CD4-positive, CD25-positive, alpha-beta regulatory T cell (primary cell): ENCODE measurements at places on chromosomes 16 and 17. TPM values are rescaled to one million over a fixed set of nuclear protein-coding genes. Genes with fewer than 3 reads are reported as not detected.

- DNase-seq, result no peak
Observed at GRCh38 chr16:11329071-11329491, 16.2 kb upstream of the RMI2 start.

PRCD gene
- not detected for total RNA-seq

SLC52A1 gene
- total RNA-seq, result 0.22 TPM

GRCh38 chr17:44830359-44831288, 537 bp upstream of the GJC1 start:
- no peak for DNase-seq

DNA sequence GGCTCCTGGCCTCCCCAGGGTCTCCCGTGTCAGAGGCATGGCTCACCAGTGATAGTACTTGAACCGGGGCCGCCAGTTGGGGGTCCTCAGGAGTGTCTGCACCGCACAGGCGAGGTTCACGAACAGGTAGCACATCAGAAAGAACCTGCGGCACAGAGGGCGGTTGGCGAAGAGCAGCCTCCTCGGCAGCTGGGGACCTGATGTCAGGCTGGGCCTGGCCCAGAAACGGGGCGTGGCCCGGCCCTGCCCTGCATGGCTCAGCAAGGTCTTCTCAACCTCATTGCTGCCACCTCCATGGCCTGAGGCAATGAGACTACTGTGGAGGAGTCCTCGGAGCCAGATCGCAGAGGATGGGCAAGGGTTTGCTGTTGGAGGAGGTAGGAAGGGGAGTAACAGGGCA, 4.1 kb upstream of the LCAT start:
- DNase-seq, result no peak

DNA sequence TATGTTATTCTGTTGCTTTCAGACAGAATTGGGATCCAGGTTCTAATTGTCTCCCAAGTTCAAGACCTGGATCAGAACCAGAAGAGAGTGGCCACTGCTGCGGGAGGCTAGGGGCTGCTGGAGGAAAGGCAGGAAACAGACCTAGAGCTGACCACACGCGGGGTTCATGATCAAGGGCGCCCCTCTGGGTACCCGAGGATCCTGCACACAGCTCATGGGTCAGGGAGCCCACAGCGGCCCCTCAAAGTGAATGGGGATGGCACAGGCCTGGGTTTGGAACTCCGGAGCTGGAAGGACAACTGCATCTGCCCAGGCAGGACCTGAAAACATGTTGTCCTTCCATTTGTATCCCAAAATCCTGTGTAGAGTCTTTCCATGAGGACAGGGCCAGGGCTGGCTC, 107.0 kb downstream of the RMI2 start:
- no peak for DNase-seq
